Trophoblast cell (in vitro differentiated cells and primary cell): ENCODE measurements at places on chromosomes 3 and 15.

DNA sequence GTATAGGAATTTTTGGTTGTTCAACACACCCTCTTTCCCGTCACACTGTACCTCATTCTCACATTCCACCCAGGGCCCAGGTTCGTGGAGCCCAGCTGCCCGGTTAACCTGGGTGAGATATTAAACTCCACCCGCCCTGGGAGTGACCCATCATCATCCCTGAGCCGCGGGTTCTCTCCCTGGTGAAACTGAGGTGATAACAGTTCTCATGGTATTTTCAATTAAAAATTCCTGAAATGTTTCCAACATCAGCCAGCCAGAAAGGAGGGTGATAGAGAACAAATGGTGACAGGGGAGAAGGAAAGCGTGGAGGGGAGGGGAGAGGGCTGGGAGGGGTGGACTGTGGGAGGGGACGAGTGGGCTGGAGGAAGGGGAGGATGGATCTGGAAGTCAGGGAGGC is 148.8 kb downstream of the ALDH1A2 start:
- DNase-seq: no peak

GRCh38 chr15:29593629-29594028 is 228.6 kb downstream of the TJP1 start:
- no peak for DNase-seq

- peak; percentile 15 for DNase-seq
Observed at GRCh38 chr15:62647202-62647842, 395.2 kb upstream of the TPM1 start.

- DNase-seq: peak; percentile 64
Observed at GRCh38 chr15:80669663-80670273, 25.3 kb upstream of the ABHD17C start.

DNA sequence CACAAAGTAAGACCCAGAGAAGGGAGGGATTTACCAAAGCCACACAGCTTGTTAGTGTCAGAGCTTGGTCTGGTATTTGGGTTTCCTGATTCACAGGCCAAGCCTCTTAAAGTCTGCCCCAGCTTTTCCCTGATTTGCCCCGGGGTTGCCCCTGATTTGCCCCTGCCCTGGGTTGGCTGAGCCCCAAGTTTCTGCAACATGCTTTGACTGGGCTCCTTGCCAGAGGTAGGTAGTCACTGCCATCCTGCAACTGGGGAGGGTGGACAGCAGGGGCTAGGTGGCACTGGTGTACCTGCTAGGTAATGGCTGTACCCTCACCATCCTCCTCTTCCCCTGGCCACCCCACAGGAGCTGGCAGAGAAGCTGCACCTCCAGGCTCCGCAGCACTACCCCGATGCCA is 2.5 kb downstream of the MPI start:
- no peak for DNase-seq

DNA sequence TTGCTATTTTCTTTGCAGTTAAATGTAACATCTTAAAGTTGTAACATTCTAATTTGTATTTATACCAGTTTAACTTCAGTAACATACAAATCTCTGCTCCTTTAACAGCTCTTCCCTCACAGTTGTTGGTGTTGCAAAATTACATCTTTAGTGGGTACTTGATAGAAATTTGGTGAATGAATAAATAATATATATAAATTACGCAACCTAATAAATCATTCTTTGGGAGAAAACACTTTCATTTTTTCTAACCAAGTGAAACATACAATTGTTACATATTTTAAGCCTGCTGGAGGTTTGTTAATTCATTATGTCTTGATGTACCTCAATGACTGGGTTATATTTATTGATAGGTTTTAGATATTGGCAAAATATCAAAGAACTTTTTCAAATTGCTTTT is 118.8 kb downstream of the PLD1 start:
- DNase-seq: no peak

GRCh38 chr15:36426691-36427090 is 152.7 kb upstream of the CDIN1 start:
- DNase-seq: no peak

DNA sequence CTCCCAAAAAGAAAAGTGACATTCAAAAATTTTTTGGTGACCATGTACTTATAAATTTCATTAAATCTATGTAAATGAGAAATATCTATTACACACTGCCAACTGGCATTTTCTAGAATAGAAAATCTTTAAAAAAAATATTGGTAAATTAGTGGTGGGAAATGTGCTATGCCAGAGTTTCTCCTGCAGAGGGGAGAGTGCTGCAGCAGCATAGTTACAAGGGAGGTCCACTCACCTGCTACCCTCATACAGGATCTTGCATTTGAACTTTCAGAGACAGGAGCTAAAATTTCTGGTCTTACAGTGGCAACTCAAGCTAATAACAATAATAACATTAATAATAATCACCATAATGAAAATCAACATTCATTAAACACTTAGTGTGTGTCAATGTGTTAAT is 459.6 kb downstream of the NSUN3 start:
- DNase-seq: peak; percentile 11

- peak; percentile 62 for DNase-seq
Observed at GRCh38 chr3:52056521-52056967, at the start of gene DUSP7. Gene DUSP7, minus strand, starts transcription at chr3:52056571. Its CDS starts 205 bp downstream, at chr3:52056366.

DNA sequence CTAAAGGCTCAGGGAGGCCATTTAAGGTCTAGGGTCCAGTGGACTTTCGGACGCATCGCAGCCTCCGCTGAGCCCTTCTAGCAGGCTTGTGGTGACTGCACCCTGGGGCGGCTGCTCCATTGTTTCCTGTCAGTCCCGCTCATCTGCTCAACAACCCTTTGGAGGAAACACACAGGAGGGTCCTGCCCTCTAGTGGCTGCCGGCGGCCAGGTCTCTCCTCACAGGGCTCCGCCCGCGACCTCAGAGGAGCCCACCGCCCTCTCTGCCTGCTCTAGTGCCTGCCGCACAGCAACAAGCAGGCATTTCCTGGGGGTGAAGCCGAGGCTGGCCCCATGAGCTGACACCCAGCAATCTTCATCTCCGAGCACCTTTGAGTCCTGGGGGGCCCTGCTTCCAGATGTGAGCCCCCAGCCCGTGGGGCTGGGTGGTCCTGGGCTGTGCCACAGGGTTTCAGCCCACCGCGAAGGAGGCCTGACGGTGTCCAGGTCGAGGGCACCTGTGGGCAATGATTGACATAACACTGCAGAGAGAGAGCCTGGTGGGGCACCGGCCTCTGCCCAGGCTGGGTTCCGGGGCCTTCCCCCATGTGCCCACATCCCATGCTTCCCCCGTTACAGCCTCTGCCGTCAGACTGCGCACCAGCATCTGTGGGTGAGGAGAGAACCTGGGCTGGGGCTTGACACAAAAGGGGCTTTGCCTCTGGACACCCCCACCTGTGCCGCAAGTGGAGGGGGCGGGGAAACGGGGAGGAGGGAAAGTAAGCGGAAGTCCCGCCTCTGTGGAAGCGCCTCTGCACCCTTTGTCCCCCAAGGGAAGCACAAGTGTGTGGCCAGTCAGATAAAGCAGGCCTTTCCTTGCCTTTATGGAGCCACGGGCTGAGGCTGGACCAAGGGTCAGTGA is 27.0 kb upstream of the SFMBT1 start:
- DNase-seq: peak; percentile 77

DNA sequence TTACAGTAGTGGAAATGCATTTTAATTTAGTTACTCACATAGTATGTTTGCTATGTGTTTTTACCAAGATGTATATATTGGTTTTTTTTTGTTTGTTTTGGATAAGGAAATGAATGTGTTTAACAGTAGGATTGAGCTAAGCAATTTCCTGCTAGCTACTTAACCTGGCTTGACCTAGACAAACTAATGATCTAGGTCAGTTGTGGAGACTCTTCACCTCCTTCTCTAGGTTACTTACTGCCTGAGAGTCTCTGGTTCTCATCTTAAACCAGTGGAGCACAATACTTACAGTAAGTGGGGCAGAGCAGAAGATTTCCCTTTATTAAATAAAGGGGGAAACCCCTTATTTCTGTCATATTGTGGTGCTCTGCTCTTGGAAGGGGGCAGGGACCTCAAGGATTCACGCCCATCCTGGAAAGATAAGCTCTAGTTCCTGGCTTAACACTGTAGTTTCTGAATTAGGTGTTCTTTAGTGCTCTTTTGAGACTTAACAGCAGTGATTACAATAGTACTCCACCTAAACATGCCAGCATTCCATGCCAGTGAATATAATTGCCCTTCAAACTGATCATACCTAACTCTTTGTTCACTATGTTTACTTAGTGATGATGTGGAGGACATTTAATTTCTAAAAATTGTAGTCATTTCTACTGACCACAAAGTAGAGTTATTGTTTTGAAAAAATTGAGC is 79.9 kb downstream of the UBP1 start:
- DNase-seq: peak; percentile 19

DNA sequence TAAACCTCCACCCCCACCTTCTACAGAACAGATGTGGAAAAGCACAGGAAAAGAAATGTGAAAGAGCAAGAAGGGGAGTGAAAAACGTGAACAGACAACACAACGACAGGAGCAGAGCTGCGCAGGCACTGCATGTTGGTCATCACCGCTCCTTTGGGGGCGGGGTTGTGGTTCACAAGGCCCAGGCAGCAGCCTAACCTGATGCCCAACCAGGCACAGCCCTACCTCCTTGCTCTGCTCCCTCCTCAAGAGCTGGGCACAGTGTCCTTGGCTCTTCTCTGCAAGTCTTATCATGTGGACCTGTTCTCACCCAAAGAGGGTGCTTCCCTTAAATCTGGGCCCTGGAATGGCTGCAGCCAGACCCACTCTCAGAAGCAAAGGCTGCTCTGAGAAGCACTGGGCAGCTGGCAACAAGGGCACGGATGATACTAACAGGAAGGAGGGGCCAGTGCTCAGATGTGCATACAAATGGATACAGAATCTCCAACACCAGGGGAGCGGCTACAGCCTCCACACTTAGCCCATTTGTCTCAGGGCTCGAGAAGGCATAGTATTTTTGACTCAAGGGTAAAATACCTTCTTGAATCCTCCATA is 64.6 kb downstream of the DHX30 start:
- no peak for DNase-seq

DNA sequence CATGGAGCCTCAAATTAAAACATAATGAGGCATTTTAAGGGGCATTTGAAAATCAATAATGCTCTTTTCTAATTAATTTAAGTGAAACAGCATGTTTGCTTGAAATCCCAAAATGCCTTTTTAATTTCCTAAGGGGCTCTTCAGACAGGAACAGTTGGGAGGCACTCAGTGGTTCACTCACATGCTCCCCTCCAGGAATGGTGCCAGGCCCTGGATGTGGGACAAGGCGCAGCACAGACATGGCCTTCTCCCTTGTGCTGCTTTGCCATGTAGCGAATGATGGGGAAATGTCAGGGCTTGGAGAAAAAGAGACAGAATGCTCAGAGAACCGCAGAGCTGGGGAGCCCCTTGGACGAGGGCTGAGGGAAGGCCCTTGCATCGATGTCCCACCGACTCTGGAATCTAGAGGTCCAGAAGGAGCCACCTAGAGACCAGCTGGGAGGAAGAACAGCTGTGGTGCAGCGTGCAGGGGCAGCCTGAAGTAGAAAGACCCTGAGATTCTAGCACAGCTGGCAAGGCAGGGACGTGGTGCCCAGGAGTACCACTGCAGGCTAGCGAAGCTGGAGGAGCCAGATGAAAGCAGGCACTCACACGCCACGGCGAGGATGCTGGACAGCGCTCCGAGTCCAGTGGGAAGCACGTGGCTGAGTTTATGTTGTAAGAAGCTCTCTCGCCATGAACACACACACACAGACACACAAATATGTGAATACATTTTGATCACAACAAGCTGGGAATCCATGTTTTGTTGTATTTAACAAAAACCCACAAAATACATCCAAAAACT is 27.0 kb downstream of the NSMCE3 start:
- no peak for DNase-seq

DNA sequence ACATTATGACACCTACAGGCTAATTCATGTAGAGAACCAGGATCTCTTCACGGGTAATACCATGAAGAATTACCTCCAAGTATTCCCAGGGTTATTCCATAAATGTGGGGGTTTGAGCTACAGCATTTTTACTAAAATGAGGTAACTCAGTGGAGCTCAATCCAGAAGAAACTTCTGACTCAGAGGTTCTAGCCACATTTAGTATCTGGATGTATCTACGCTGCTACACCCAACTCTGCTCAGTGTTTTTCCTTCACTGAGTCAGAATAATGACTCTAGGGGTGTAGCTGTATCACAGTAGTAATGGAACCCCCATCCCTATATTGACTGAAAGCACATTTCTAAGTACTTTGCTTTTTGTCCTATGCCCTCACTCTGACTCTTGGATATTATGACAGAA is 52.4 kb downstream of the COPS2 start:
- DNase-seq: no peak

- DNase-seq: peak; percentile 72
Observed at GRCh38 chr15:69058830-69059556, 44.5 kb downstream of the NOX5 start.

DNA sequence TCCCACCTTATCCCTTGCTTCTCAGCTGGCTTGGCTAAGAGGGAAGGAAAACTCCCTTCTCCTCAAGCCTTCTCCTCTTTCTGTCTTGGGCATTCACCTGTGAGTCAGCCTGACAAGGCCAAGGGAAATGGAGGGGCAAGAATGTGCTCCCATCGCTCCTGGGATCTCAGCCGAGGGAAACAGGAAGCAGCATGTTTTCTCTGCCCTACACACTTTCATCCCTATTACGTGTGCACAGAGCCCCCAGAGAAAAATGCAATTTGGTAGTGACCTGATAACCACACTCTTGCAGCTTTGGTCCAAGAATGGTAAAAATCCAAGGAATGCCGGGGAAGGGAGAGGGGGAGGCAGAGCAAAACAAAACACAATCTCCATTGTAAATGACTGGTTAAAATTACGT is 32.9 kb upstream of the MTMR10 start:
- peak; percentile 53 for DNase-seq

GRCh38 chr3:23333633-23334032 is 130.5 kb downstream of the UBE2E2 start:
- DNase-seq: no peak

- no peak for DNase-seq
Observed at GRCh38 chr3:189593581-189593980, 37.6 kb upstream of the TP63 start.

DNA sequence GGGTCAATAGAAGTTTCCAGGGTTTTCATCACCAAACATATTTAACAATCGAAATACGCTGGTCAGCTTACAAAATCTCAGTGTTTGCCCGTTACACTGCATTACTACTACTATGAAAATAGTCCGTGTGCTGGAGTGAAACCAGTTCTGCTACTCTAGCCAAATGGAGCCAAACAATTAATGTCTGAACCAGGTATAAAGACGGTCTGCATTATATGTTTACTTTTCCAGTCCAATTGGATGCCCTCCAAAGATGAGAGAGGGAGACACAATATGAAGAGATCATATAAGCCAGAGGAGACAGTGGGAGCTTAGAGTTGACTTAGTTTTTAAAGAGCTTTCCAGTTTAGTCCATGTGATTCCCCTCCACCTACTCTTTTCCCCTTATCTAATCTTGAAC is 6.3 kb upstream of the DUT start:
- DNase-seq: no peak

DNA sequence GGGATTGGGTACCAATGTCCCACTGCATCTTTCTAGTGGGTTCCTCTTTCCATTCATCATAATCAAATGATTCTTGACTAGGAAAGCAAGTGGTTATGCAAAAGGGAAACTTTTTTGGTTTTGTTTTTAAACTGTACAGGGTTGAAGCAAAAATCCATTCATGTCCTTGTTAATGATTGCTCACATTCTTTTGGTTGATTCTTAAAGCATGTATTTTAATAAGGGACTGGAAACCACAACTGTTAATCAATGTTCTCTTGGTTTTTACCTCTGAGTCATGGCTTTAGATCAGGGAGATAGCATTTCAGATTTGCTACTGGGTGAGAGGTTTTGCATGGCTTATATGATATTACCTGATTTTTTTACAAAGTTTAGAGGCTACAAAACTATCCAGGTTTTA is 371.7 kb upstream of the RGMA start:
- DNase-seq: no peak
